GM04504 (cell line): ENCODE measurements at places on chromosomes 2 and 18.

- no peak for DNase-seq
Observed at GRCh38 chr2:236940497-236940896, 145.2 kb upstream of the COPS8 start.

DNA sequence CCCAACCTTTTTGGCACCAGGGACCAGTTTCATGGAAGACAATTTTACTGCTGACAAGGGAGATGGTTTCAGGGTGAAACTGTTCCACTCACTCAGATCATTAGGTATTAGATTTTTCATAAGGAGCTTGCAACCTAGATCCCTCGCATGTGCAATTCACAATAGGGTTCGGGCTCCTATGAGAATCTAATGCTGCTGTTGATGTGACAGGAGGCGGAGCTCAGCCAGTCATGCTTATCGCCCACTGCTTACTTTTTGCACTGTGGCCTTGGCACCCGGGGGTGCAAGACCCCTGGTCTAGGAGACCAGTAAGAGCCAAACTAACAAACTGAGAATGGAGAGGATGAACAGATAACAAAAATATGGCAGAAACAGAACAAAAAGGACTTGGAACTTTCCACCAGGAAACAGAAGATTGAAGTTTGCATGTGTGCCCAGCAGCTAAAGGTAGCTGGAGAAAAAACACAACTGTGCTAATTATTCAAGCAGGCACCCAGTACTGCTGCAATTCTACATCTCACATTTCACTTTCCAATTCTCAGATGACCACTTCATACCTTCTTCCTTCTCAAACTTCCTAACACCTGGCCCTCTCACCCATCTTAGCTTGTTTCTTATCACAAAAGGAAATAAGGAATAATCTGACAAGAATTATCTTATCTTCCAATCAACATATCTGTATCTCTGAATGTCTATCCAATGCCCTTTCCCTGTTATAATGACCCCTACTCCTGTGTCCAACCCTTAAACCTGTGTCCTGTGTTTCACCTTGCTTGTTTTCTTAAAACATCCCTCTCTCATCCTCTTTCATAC lies 24.8 kb downstream of the SP3 start:
- no peak for DNase-seq

- no peak for DNase-seq
Observed at GRCh38 chr18:79429785-79430281, 34.1 kb downstream of the NFATC1 start.

GRCh38 chr2:88329815-88330603 lies 122.5 kb downstream of the FOXI3 start:
- DNase-seq, result no peak

GRCh38 chr2:196059491-196059960 lies 9.1 kb downstream of the DNAH7 start:
- no peak for DNase-seq

DNA sequence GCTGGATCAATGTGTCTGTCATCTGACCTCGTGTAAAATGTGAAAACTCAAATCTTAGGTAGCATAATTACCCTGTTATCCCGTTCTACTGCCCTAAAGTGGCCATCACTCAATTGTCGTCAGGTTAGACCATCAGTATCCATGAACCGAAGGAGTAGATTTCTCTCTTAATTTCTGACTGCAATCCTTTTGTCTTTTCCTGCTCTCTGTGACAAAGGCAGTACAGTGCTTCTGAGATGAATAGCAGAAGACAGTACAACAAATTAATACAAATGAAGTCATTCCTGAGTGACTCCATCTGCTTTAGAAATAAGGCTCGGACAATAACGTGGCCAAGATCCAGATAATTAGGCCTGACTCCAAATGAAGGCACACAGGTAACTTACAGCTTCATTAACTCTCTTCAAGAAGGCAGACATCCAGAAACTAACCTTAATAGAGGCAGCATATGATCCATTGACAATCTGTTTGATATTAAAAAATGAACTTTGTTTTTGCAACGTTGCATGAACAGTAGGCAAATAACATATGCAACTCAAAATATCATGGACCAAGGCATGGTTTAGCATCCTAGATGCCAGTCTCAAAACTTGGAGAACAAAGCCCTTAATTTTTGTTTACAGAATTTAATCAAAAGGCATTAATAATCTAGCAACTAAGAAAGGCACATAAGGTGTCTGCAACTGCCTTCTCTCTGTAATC lies 96.7 kb upstream of the CDH20 start:
- no peak for DNase-seq

DNA sequence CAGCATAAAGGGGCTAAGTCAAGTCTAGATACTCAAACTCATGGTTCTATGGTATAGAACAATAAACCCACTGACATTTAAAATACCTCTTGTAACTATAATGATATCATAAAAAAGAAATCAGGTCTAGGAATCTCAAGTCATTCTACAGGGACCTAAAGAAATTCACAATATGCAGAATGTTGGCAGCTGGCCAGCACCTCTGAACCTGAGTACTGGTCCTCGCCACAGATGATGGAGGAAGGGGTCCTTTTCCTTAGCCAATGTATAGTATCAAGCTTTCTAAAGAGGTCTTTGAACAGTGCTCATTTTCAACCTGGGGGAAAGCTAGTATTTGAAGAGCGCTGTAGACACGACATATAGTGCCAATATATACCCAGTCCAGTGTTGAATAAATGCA lies 108.4 kb upstream of the ITGB6 start:
- no peak for DNase-seq
